ENCODE measurements at places on chromosomes 1 and 21.

DNA sequence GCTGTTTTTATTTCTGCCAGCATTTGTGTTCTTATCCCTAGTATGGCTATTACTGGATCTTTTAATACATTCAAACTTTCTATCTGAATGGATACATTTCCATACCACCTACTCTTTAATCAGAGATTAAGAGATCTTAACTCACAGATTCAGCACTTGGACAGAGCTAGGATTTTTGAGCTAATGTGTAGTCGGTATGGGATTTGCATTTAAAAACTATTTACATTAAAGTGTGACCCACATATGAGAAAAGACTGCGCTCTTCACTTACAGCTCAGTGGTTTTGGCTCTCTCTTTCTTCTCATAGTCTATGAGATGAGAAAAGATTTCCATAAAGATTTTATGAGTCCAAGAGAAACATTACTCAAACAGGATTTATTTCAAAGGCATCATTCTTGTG lies 16.4 kb downstream of the HMGB4 start:
- DNase-seq, result no peak

GRCh38 chr21:45123440-45123839 lies 49.1 kb downstream of the ADARB1 start:
- no peak for DNase-seq

GRCh38 chr1:200929530-200930278 lies 35.0 kb downstream of the INAVA start:
- DNase-seq, result no peak

GRCh38 chr1:196423612-196424011 lies 184.6 kb downstream of the KCNT2 start:
- no peak for DNase-seq

DNA sequence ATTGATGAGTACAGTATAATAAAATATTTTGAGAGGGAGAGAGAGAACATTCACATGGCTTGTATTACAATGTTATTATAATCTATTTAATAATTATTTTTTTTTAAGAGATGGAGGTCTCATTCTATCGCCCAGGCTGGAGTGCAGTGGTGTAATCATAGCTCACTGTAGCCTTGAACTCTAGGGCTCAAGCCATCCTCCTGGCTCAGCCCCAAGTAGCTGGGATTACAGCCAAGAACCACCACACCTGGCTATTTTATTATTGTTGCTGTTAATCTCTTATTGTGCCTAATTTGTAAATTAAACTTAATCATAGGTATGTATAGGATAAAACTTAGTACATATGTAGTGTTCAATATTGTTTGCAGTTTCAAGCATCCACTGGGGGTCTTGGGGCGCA lies 57.8 kb downstream of the HS2ST1 start:
- DNase-seq, result no peak

DNA sequence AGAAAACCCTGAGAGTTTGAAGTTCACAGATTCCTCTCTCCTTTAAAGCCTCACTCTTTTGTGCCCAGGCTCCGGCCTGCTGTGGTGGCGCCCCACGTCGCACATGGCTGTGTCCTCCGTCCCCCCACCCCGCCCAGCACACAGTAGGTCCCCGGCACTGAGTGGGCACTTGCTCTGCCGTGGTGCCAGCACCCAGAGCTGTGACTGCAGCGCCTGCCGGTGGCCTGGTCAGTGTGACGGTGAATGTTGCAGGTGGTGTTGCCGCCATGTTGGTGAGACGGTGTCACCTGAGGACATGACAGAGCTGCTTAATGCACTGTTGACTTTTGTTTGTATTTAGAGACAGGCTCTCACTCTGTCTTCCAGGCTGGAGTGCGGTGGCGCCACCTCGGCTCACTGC lies 3.4 kb downstream of the ATAD3C start:
- no peak for DNase-seq

DNA sequence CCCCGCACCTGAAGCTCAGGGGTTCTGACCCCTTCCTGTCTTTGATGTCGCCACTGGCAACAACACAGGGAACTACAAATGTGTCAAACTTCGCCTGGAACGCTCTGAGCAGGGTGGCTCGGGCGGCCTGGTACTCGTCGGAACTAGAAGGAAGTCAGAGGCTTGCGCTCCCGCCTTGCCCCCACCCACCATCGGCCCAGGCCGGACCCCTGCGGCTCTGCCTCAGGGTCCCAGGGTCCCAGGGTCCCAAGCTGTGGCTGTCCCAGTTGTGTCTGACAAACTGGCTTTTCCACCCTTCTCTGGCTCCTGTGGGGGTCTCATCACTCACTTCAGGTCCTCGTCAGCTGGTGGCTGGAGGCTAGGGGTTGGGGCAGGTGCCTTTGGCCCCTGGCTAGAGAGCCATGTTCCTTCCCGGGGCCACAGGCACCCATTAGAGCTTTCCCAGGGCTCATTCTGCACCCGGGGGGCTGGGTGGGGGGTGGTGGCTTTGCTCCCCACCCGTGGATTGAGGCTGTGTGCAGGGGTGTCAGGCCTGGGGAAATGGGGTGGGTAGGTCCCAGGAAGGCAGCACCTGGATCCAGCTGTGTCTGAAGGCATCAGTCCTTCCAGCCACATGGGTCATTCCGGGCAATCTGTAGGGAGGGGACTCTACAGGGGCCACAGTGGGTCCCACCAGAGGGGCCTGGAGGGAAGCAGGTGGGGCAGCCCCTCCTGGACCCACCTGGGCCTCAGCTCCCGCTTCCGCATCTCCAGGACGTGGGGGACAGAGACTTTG lies 8.0 kb upstream of the TMEM52 start:
- no peak for DNase-seq

DNA sequence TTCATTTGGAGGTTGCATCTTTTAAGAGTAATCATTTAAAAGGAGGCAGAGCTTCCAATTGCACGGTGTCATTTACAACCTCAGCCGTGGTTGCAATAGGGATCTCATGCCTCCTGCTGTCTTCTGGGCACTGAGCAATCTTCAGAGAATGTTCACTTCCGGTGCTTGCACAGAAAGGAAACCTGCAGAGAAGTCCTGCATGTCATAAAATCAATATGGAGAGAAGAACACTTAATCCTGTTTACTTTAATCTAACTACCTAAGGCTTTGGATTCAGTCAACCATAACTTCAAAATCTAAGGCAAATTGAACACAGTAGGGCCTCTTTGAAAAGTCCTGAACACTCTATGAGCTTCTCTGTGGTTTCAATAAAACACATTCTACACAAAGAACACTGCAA lies 11.3 kb upstream of the MAP10 start:
- DNase-seq, result no peak

- no peak for DNase-seq
Measured at GRCh38 chr1:207459008-207459407, 4.9 kb downstream of the CR2 start.

DNA sequence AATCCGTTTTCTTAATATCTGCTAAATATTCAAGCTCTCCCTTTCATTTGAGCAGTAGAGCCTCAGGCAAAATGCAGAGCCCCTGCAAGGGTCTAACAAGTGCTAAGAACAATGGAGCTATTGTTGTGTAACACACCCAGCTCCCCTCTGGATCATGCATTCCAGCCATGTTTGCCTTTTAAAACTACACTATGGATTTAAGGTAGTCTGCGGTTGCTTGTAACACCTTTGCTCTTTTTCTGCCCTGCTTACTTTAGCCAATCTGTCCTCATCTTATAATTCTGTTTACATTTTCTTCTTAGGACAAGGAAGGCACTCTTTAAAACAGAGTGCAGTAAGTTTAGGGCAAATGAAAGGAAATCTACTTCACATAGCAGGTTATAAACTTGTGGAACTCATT lies 60.0 kb upstream of the C1orf105 start:
- no peak for DNase-seq

Data from NCI-H748 treated with DMSO at 0.1 percent for 48 hours (cell line).